Activated naive CD4-positive, alpha-beta T cell treated with anti-CD3 and anti-CD28 coated beads for 36 hours (primary cell): ENCODE measurements at places on chromosomes 12 and 14.

DNA sequence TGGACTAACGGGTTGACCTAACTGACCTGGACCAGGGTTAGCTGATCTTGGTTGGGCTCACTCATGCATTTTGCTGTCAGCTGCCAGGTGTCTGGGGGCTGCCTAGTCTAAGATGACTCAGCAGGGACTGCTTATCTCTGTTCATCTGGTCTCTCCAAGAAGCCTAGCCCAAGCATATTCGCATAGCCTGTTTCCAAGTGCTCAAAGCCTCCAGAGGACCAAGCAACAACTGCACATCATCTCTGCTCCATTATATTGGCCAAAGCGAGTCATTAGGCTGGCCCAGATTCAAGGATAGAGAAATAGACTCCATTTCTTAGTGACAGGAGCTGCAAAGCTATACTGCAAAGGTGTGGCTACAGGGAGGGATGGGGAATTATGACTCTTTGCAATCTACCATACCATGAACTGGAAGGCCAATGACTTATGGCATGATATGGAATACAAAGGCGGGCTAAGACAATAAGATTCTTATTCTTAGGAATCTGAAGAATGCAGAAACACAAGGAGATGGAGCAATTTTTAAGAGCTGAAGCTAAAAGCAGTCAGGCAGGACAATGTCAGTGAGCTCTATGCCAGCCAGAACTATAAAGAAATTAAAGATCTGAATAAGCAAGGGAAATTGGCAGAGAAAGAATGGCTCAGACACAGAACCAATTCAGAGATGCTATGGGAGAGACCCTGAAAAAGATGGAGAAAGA is 194.6 kb upstream of the FSCB start:
- DNase-seq = no peak
- no peaks in the 10 kb centered on the region for H3K27me3 ChIP-seq
- H3K4me1 ChIP-seq = no peaks in the 10 kb centered on the region
- no peak overlapping the region for H3K27ac ChIP-seq
- H3K36me3 ChIP-seq = no peaks in the 10 kb centered on the region

- H3K4me1 ChIP-seq = peaks cover 24% of the 10 kb centered on the region
- H3K36me3 ChIP-seq = peaks cover 41% of the 10 kb centered on the region
Observed at GRCh38 chr12:131934535-131934934, 5.5 kb downstream of the PUS1 start.

DNA sequence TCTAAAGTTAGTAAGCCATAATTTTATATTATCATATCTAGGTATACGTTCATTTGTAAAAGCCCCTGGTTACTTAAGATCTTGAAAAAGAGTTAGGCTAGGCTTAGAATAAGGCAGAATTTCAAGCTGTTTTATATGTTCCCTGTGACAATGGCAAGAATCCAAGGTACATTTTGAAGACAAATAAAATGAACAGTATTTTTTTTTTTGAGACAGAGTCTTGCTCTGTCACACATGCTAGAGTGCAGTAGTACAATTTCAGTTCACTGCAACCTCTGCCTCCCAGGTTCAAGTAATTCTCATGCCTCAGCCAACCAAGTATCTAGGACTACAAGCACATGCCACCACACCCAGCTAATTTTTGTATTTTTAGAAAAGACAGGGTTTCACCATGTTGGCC is 139.2 kb downstream of the DUSP6 start:
- H3K4me3 ChIP-seq = no peak overlapping the region
- no peak overlapping the region for H3K27ac ChIP-seq
- peaks cover 13% of the 10 kb centered on the region for H3K4me1 ChIP-seq
- H3K36me3 ChIP-seq = no peaks in the 10 kb centered on the region
- no peak for DNase-seq

DNA sequence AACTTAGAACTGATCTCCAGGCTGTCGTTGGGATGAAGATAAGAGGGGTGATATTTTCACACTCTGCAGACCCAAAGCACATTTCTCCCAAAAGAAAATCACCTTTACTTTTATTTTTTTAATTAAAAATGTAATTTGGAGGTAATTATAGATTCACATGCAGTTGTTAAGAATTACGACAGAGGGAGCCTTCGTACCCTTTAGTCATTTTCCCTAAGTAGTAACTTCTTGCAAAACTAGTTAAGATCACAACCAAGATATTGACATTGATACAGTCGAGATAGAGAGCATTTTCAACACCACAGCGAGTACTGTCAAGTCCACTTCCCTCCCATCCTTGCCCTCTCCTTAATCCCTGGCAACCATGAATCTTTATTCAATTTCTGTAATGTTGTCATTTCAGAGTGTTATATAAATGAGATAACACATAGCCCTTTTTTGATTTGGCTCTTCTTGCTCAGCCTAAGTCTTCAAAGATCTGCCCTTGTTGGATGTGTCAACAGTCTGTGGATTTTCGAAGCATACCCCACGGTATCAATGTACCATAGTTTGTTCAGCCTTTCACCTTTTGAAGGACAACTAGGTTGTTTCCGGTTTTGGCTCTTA is 39.6 kb downstream of the DNAH10 start:
- H3K36me3 ChIP-seq = no peaks in the 10 kb centered on the region
- no peaks in the 10 kb centered on the region for H3K27me3 ChIP-seq
- H3K4me3 ChIP-seq = no peak overlapping the region
- H3K4me1 ChIP-seq = no peaks in the 10 kb centered on the region
- H3K27ac ChIP-seq = no peak overlapping the region
- no peak for DNase-seq

DNA sequence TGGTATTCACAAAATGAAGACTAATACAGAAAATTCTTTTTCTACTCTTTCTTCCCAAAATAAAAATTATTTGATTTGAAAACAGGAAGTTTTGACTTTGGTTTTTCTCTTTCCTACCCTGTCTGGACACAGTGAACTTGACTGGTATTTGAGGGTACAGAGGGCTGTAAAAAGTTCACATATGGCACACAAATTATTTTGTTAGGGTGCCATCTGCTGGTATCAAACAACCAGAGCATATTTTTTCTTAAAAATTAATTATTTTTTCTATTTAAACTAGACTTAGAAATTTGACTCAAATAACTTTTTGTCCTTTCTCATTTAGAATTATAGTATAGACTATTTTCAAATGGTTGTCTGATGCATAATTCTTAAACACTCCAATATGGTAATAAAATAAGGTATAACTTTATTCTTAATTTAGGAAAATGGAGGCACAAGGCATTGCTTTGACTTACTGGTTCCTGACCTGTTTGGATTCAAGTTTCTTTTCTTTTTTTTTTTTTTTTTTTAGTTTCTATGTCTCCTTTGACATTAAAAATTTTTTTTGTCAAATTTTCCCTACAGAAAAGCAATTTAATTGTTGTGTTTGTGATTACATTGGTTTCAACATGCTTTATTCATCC is 390.6 kb downstream of the PRKD1 start:
- no peak for DNase-seq
- H3K27ac ChIP-seq = no peak overlapping the region
- no peaks in the 10 kb centered on the region for H3K36me3 ChIP-seq
- no peaks in the 10 kb centered on the region for H3K4me1 ChIP-seq
